ENCODE measurements at places on chromosomes 1 and 21.

DNA sequence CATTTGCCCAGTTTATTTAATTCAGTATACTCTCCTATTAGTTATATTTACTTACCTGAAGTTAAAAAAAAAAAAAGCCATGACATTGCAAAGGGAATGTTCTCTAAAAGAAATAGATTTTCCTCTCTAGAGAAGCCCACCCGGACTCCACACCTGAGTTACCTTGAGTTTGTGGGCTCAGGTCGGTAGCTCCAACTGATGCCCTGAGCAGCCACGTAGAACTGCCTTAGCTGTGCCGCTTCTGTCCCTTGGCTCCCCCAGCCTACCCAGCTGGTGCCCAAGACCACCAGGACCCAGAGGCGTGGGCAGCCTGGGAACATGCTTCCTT, 250 bp downstream of the F5 start:
- no peak for DNase-seq

DNA sequence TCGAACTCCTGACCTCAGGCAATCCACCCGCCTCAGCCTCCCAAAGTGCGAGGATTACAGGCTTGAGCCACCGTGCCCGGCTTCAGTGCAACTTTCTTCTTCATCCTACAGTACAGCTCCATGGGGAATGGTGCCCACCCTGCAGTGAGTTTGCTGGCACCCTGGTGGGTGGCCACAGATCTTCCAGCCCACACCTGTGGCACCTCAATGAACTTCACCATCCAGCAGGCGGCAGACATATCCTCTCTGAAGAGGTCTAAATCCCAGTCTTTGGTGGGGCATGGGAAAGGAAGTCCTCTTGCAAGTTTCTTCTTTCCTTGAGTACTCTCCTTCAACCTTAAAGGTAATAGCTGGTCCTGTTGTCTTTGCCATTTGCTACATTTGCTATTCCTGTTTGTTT, 18.1 kb upstream of the ZBTB8A start:
- DNase-seq: no peak

GRCh38 chr1:28737307-28738132, 780 bp downstream of the YTHDF2 start:
- peak; percentile 72 for DNase-seq

GRCh38 chr21:15015622-15016471, 49.0 kb downstream of the NRIP1 start:
- peak; percentile 59 for DNase-seq

- DNase-seq: no peak
Observed at GRCh38 chr1:81115422-81115821, 685.3 kb upstream of the ADGRL2 start.

- peak; percentile 82 for DNase-seq
Observed at GRCh38 chr21:26849428-26850115, 4.4 kb upstream of the ADAMTS1 start.

GRCh38 chr1:218426343-218426657, 81.2 kb downstream of the TGFB2 start:
- DNase-seq: peak; percentile 92

DNA sequence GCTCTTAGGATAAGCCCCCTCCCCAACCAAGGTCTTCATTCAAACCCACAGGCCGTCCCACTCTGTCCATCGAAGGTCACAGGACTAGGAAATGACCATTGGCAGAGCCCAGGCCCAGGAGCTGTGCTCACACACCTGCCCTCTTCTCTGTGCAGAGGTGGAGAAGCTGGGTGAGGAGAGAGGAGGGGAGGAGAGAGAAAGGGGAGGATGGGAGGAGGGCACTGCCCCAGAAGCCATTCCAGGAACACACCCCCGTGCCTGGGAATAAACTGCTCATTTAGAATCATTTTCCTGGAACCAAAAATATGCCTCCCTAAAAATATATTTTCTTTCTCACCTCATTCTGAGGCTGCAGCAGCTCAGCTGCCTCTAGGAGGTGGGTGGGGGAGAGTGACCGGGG, 6.4 kb upstream of the SDC3 start:
- DNase-seq: no peak

DNA sequence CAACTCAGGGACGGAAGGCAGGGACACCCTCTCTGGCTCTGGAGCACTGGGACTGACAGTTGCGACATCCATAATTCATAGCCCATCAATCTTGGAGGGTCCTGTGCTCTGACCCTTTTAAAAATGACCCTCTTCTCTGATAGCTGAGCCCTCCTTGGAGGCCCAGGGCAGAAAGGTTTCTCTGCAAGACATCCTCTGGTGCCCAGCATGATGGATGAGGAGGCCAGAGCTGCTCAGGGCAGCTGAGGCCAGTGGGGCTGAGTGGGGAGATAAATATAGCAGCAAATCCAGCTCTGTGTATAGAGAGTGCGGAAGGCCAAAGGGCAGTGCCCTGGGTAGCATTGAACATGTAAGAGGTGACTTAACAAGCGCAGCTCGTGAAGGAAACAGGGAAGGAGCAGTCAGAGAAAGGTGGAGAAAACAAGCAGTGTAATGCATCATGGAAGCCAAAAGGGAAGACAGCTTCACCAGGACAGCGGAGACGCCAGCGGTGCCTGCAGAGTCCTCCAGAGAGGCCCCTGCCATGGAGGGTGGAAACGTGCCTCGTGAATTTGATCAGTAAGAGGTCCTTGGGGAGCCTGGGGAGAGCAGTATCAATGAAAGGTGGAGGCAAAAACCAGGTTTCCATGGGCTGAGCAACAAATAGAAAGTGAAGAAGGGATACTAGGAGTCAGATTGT, 50.4 kb upstream of the FMOD start:
- peak; percentile 22 for DNase-seq

DNA sequence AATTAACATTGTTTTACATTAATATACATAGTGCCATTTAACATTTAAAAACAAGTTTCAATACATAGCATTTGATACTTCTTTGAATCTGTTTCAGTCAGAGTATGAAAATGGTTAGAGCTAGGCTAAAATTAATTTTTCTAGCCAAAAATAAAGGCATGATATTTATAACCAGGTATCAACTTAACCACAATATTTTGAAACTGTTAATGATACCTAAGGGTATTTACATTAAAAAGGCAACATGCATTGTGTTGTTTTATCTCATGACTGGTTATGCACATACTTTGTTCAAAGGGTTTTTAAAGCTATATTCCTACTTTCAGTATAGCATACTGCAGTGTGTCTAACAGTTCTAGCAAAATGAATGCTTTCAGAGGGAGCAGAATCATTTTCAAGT, 130.0 kb downstream of the HS2ST1 start:
- DNase-seq: no peak

DNA sequence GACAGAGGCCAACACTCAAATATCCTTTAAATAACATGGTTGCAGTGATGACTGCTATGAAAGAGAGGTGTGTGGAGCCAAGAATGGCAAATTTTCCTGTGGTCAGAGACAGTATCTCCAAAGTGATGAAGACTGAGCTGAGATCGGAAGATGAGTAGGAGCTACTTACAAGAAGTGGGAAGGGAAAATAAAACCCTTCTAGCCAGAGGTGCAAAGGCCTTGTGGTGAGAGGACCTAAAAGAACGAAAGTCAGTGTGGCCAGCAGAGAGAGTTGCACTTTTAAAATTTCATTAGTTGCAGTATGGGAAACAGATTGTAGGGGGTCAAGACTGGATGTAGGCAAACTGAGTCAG, 17.8 kb downstream of the SLAMF7 start:
- DNase-seq: no peak

DNA sequence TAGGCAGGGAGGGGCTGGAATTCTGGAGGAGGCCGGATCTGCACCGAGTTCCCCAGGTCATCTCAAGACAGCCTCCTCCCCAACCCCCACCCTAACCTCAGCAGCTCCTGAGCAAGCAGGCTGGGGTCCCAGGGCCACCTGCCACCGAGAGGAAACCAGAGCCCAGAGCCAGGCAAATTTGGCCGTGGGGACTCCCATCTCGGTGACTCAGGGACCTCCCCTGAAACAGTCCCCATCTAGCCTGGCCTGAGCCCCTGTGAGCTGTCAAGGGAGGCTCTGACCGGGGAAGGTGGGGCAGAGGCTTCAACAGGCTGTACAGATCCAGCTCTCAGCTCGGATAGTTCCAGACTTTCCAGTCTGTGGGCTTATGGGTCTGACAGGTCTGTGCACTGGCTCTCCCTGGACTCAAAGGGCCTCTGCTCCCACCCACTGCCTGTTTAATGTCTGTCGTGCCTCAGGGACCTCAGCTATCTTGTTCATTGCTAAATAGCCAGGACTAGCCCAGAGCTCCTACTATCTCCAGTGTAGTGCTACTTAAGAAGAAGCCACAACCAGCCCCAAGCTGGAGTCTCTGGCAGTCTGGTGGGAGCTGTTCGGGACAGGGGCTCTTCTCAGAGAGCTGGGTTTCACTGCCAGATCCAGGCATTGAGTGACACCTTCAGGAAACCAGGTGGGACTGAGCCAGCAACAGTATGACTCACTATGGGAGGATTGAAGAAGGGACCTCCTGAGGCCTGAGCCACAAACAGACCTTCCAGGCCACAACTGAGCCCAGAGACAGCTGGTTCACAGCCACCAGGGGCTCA, 25.6 kb downstream of the MATN1 start:
- DNase-seq: peak; percentile 59

GRCh38 chr1:230307213-230307612, 118.9 kb downstream of the PGBD5 start:
- peak; percentile 46 for DNase-seq

DNA sequence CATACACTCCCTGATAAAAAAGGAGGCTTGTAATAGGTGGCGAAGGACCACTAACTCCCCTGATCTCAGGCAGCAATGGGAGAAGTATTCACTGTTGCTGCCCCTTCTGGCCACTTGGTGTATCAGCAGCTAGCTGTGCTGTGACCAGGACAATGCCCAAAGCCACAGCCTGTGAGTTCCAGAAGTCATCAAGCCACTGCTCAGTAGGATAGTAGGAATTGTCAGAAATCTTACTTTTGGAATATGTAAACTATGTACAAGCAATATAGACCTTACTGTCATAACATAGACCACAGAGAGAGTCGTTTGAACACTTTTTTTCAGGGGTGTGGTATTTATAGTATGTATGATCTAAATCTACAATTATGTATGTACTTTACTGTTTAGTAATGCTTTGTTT, 248.3 kb upstream of the CAMK1G start:
- peak; percentile 70 for DNase-seq

GRCh38 chr1:175183586-175183985, 9.0 kb downstream of the KIAA0040 start:
- DNase-seq: no peak

DNA sequence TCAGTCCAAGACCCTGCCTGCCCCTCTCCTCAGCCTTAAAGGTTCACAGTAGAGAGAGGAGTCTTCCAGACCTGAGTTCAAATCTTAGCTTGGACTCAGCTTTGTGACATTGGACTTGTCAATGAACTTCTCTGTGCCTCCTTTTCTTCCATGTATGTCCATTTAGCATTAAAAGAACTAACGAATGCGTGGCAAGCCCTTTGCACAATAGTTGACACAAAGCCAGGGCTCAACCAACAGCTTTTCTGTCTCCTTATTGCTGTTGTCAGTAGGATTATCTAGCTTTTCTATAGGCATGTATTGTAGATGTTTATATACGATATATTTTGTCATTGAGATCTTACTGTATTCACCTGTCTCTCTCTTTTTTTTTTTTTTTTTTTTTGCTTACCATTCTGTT, 450.8 kb downstream of the PTPRU start:
- peak; percentile 55 for DNase-seq

DNA sequence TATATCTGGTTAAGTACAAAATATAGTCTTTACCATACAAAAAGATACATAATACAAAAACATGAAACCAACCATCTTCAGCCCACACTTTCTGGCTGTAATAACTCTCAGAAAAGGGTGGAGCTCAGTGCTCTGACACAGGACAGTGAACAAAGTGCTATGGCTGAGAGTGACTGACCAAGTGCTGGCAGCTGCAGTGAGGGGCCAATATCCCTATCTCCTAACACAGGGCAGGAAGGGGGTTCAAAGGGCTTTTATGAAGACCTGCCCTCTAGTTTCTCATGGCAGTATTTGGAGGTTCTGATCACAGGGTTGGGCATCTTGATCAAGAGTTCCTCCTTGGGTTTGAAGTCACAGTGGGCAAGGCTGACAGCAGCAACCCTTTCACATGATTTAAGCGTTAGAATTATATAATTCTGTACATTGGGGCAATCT, 3.9 kb downstream of the TXNIP start:
- no peak for DNase-seq

DNA sequence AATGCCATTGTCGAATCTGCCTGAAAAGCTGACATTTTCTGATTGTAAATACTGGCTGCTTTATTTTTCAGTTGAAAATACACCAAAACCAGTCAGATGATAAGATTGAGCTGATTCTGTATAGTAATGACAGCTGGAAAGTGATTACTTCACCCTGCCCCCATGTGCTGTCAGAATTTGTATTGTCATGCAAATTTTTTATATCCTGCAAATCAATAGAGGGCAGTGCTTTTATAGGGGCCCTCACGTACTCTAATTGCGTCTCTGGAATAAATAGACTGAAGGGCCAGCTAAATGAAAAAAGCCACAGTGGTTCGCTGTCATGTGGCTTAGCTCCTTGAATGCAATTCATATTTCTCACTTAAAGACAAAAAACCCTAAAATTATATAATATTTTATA, 208.6 kb downstream of the LHX8 start:
- DNase-seq: no peak

DNA sequence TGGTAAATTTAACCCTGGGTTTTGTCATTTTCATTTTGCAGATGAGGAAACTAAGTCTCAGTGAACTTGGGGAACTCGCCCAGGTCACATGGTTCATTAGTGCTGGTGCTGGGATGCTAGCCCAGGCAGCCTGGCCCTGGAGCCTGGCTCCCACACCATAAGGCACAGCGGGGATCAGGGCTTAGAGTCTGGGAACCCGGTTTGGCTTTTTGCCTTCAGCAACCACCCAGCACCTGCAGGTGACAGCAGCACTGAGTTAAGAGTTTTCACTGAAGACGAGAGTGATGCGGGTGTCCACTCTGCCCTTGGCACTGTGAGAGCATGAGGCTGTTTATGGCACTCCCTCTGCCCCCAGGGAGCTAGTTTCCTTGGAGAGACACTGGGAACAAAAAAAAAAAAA, 18.4 kb upstream of the CD101 start:
- DNase-seq: no peak

DNA sequence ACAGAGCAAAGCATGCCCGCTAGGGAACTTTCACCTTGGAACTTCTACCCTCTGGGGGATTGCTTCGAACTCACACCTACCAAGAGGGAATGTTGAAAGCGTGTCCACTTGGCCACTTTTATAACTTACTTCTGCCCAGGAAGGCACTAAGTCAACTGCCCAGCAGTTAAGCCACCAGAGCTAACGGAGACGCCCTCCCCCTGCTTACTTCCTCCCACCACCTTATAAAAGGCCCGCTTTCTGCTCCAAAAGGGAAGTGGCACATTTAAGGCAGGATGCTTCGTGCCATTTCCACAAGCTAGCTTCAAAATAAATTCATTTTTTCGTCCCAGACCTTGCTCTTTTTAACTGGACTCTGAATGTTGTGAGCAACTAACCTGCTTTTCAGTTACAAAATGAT, 3.2 kb upstream of the AK2 start:
- no peak for DNase-seq

Measured in cardiac muscle cell (in vitro differentiated cells and primary cell).